ENCODE measurements at places on chromosomes 3 and 15.

DNA sequence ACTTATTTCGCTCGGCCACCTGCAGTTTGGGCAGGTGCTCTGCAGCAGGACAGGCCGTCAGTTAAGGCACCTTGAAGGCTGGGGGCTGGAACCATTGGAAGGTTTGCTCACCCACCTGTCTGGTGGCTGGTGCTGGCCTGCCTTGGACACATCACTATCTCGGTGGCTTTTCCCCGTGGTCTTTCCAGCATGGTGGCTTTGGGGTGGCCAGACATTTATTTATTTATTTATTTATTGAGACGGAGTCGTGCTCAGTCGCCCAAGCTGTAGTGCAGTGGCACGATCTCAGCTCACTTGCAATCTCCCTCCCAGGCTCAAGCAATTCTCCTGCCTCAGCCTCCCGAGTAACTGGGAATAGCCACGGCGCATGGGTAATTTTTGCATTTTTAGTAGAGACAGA, 11.7 kb downstream of the ISG20 start:
- no peak for DNase-seq

GRCh38 chr3:129382366-129382765, 46.1 kb downstream of the EFCAB12 start:
- no peak for DNase-seq

GRCh38 chr3:16388850-16389441, 123.9 kb downstream of the OXNAD1 start:
- no peak for DNase-seq

DNA sequence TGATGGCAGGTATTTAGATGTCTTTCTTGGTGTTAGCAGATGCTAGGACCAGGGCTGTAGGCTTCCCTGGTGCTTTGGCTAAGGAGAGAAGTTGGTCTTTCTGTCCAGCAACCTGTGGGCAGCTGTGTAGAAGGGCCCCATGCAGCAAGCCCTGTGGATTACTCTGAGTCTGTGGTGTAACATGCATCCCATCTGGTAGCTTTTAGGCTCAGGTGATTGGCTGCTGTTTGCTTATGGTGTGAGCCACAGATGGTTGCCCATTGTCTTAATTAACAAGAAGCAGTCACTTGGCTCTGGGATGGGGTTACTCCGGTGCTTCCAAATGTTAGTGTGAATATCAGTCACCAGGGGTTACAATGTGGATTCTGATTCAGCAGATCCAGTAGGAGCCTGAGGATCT, 368.6 kb upstream of the C2CD4B start:
- DNase-seq: no peak

GRCh38 chr3:73746623-73747022, 121.9 kb upstream of the PDZRN3 start:
- peak; percentile 2 for DNase-seq

DNA sequence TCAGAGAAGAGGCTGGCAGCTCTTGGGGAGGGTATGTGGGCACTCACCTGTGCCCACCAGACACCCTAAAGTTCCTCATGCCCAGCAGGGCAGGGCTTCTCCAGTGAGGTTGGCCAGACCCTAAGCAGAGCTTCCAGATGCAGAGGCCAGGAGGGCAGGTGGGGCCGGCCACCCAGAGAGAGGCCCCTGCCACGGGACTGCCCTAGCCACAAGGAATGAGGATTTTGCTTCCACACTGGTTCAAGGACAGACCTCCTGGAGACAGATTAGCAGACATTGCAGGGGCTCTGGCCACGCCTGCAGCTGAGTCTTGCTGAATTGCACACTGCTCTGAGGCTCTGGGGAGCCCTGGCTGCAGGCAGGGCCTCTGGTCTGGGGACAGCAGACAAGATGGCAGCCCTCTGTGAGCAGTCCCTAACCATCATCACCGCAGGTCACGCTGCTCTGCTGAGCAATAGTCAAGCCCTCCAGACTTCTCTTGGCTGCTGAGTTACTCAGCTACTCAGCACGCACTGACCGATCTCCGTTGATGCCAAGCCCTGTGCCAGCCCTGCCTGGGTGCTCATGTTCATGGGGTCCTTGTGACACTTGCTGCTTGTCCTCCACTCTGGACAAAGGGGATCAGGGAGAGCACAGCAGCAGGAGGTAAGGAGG, 117.4 kb upstream of the ABHD17C start:
- no peak for DNase-seq

GRCh38 chr3:113269661-113270060, 58.3 kb downstream of the BOC start:
- no peak for DNase-seq

DNA sequence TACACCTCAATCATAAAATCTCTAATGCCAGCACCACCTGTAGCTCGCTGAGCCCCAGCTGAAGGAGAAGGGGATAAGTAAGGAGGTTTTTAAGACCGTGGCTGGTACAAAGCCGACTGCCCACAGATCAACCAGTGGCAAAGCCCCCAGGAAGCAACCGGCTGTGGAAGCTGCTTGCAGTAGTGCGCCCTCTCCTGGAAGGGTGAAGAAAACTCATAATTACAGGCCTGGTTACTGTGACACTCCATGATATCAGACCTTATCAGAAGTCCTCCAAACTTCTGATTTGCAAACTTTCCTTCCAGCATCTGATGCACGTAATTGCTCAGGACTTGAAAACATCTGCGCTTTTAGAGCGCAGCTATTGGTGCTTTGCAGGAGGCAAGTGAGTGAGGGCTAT, 63.1 kb upstream of the MCTP2 start:
- DNase-seq: no peak

DNA sequence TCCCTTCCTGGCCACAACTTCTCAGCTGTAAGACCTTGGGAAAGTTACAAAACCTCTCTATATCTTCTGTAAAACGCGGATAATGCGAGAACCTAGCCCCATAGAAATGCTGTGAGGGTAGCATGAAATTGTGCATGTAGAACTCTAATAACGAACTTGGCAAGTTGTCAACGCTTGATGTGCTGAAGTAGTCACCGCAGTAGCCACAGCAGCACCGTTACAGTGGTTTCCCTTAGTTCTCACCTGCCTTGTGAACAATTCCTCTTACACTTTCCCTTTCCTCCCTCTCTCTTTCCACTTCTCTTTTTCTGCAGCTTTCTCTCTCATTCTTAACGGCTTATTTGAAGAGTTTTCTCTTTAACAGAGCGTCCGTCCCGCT, 447 bp upstream of the SHQ1 start:
- no peak for DNase-seq

- DNase-seq: no peak
Measured at GRCh38 chr15:30923429-30923828, 19.7 kb downstream of the FAN1 start.

- DNase-seq: no peak
Measured at GRCh38 chr15:100043068-100043641, 298.6 kb downstream of the ADAMTS17 start.

GRCh38 chr15:71251584-71252043, 136.3 kb downstream of the THSD4 start:
- DNase-seq: no peak

- DNase-seq: no peak
Measured at GRCh38 chr3:14262212-14262611, 83.6 kb downstream of the LSM3 start.

DNA sequence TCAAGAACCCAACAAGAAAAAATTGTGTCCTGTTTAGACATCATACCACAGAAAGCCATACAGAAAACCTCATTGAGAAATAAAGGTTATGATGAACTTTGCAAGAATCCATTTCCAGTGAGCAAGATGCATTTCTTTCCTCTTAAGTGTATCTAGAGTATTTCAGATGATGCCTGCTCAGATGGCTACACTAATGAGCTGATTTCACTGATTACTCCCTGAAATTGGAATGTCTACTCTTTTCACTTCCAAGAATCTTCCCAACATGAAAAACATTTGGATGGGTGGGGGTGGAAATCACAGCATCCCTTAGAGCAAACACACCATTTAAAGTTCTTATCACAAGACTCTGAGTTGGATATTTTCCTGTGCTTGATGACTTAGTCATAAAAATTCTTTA, 41.4 kb upstream of the IL12A start:
- no peak for DNase-seq

DNA sequence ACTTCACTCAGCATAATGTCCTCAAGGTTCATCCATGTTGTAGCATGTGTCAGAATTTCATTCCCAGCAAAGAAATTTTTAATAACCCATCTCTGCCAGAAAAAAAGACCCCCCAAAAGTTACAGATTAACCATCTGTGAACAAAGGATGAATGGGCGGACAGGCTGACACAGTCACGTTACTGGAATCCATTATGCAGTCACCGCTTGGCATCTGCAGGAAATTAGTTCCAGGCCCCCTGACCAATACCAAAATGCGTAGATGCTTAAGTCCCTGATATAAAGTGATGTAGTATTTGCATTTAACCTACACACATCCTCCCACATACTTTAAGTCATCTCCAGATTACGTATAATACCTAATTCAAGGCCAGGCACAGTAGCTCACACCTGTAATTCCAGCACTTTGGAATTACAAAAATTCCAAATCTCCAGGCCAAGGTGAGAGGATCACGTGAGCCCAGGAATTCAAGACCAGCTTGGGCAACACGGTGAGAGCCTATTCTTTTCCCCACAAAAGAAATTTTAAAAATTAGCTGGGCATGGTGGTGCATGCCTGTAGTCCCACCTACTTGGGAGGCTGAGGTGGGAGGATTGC, 1.5 kb upstream of the SLC12A8 start:
- DNase-seq: no peak

GRCh38 chr15:56616551-56616950, 116.8 kb downstream of the ZNF280D start:
- no peak for DNase-seq

DNA sequence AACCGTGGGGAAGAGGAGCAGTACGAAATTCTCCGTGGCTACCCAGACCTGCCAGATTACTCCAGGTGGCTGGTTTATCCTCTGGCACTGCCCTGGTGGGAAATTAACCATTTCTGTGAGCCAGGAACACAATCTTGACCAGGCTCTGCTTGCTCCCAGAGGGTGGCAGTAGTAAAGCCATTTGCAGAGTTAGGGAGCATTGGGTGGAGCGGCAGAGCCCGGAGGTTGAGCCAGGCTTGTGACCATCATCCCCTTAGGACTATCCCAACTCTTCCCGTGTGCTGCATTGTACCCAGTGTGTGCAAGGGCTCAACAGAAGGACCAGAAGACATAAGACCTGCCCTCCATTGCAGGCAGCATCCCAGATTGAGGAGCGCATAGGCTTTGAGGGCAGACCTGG, 5.3 kb downstream of the KNG1 start:
- DNase-seq: no peak

GRCh38 chr3:124115956-124116355, 124.0 kb upstream of the ROPN1 start:
- DNase-seq: no peak

DNA sequence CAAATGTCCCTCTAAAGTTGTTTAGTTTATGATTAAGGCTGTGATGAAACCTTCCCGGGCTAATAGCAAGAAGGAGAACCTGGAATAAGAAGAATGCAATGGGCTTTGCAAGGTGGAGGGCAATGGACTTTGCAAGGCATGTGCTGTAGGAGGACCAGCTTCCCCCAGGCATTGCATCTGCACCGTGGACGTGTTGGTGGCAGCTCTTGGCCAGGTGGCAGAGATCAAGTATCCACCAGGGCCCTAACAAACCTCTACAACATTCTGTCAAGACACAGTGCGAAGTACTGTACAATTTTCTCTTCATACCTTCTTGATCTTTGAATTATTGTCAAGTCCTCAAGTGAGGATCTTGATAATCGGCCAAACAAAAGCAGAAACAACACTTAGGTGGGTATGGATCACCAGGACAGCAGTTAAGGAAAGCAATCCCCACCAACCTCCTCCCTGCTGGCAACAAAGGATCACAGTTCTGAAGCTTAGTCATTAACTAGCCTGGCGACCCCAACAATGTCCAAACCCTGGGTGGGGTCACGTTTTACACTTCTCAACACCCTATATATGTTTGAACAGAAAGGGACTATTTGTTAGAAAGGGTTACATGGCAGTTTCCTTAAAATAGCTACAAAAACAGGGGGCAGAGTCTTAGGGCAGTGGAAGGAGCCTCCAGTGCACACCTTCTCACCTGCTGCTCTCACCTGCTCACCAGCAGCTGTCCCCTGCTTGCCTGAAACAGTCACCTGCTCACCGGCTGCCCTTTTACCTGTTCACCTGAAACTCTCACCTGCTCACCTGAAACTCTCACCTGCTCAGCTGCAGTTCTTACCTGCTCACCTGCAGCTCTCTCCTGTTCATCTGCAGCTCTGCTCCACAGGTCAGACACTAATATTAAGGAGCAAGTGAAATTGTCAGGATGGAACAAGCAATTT, 137.9 kb upstream of the LIPC start:
- DNase-seq: no peak

DNA sequence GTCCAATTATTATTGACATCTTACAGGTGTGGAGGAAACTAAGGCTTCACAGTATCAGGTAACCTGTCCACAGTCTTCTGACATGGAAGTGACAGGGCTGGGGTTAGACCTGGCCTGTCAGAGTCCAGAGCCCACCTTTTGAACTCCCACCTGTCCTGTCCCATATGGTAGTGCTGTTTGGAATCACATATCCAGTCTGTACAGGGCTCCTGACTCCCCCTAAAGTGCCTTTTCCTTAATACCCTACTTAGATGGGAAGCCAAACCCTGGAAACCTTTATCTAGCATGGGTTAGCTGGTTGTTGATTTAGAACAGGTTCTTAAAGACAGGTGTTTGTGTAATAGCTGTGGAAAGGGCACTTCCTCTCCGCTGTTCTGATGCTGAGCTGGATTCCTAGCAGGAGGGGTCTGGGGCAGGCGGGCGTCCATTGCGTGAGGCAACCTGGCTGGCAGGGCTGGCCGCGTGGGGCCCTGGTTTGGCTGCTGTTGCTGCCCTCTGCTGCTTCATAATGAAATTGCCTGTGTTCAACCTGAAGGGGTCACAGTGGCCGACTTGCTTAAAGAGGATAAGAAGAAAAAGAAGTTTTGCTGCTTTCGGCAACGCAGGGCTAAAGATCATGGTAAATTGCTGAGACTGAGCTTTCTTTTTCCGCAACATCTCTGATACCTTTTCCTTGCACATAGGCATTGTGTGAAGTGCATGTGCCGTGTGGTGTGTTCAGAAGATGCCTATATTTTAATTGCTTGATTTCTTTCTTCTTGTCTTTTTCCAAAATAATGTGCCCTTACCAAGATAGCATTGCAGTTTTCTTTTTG, 136.2 kb downstream of the CHDH start:
- DNase-seq: peak; percentile 41

- no peak for DNase-seq
Measured at GRCh38 chr3:179544981-179545645, 17.6 kb upstream of the ACTL6A start.

DNA sequence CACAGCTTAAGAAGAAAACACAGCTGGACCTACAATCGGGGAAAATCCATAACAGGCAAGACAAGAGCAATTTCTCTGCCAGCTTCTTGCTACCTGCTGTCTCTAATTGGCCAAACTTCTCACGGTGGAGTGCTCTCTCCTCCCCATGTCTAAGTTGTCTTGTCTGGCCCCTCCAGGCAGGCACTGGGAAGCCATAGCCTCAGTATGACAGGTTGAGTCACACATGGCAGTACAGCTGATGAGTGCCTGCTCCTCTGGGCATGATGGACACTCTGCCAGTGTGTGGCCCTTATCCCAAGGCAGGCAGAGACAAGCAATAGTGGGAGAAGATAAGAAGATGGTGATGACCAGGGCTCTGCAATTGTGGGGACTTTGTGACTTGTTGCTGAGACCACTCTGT, 551.8 kb downstream of the DIPK2A start:
- DNase-seq: no peak

- no peak for DNase-seq
Measured at GRCh38 chr3:111366515-111366914, 175.5 kb upstream of the CD96 start.

Data from NCI-H1436 (cell line).